ENCODE measurements at places on chromosomes 6 and 20.
A peak's percentile ranks its signal among the peaks of the same experiment; 100 is the strongest.

GRCh38 chr6:558089-558488 is 98.8 kb downstream of the HUS1B start:
- no peak for DNase-seq

DNA sequence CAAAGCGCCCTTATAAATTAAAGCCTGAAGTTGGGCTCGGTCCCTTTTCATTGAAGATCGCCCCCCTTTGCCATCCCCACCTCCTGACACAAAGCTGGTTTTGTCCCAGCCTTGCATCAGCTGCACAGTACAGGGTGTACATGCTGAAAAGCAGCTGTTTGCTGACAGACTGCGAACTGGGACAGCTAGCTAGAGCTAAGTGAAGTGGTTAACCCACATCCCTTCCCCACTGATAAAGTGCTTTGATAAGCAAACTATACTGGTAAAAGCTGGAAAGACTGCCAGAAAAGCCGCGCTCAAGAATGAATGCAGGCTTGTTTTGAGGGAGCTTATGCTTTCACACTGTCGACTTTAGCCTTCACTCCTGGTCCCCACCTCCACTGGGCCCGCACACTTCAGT is 207.3 kb downstream of the GMDS start:
- DNase-seq, result peak; percentile 12

DNA sequence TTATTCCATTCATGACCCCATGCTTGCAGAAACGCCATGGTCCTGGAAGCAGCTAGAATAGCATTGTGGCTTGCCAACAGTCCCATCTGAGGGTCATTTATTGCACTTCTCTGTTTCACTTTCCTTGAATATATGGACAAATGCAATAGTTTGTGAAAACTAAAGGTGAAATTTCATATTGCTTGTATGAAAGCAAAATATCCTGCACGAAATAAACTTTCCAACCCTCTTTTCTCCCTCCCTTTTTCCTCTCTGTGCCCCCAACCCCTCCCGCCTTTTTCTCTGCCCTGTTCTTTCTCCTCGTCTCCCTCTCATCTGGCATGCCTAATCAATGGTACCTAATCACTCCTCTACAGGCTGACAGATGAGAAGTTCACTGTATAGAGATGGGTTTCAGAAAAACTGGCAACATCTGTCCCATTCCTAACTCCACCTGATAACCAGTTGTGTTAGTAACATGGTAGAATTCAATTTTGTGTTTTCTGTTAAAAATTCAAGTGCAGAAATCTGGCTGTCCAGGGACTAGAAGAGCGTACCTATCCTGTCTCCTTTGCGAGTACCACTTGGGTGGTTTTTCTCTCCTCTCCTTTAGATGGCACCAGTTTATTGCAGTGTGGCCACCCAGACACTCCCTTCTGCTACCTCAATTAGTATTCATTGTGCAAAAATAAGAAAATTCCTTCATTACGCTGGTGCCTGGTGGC is 198.6 kb downstream of the FOXA2 start:
- DNase-seq, result no peak

DNA sequence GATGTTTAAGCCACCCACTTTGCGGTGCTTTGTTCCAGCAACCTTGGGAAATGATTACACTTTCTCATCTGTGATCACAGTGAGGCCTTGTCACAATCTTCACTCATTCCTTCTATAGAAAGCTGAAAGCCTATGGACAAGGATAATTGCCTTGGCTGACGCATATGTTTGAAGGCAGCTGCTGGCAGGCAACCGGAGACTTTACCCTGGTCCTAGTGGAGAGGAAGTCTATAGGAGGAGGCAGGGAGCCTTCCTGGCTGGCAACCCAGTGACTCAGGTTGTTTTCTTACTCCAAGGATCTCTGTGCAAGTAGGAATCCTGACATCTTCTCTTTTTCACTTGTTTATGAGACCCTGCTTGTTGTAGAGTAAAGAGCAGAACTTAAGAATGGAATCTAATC is 34.1 kb upstream of the ESR1 start:
- DNase-seq, result no peak

GRCh38 chr20:13412806-13413445 is 191.9 kb downstream of the ISM1 start:
- no peak for DNase-seq

GRCh38 chr20:32444474-32445220 is 86.5 kb downstream of the ASXL1 start:
- DNase-seq, result no peak

DNA sequence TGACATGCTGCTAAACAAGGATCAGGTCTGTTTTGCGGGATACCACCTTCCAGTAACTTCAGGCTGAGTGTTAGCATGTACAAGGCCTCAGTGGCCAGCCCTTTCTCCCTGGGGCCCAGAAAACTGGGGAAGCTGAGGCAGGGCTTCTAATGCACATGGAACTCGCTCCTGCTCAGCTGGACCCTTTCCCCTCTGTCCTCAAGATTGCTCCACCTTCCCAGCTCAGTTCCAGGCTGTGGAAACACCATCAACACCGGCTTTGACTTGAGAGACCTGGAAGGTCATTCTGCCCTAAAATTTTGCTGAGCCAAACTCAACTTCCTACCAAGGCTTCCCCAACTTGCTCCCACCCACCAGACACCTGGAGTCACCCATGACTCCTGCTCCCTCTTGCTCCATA is 4.2 kb upstream of the BLCAP start:
- no peak for DNase-seq

All from activated T-cell treated with anti-CD3 and anti-CD28 coated beads, Interleukin-2, amount 50 U/mL, for 72 hours (primary cell).